ENCODE measurements at places on chromosomes 1 and 21. TPM values are rescaled to one million over a fixed set of nuclear protein-coding genes. Genes with fewer than 3 reads are reported as not detected.

KCNJ6 gene
- total RNA-seq = not detected

RNF187 gene
- total RNA-seq = 134 TPM

TSPAN1 gene
- total RNA-seq = 1.8 TPM

IL12RB2 gene
- not detected for total RNA-seq

HPDL gene
- total RNA-seq = 0.80 TPM

EXTL1 gene
- total RNA-seq = 8.7 TPM

RAB7B gene
- total RNA-seq = 5.2 TPM

CD5L gene
- total RNA-seq = not detected

RGSL1 gene
- not detected for total RNA-seq

DNA sequence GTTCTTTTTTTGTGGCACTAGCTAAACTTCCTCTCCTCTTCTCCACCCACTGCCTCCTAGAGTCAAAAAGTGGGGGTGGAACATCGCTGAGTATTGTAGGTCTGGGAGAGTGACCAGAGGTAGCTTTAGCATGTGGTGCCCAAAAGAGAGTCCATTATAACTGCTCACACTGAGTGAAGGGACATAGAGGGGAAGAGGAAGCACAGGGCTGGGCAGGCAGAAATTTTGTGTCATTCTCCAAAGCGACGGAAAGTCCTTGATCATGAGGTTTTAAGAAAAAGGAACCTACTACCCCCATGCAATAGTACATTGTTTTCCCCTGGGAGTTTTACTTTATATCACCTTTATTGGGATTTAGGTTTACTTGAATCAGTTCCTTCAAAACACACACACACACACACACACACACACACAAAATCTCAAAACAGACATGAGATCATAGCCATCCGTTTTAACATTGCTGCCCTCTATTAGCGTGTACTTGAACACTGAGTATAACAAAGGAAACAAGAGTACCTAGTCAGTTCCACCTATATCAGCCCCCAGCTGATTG, 4.1 kb downstream of the CD84 start:
- no peaks in the 10 kb centered on the region for H3K27me3 ChIP-seq
- no peak overlapping the region for H3K4me3 ChIP-seq
- no peaks in the 10 kb centered on the region for H3K36me3 ChIP-seq
- no peak for DNase-seq
- H3K4me1 ChIP-seq = no peaks in the 10 kb centered on the region

DNA sequence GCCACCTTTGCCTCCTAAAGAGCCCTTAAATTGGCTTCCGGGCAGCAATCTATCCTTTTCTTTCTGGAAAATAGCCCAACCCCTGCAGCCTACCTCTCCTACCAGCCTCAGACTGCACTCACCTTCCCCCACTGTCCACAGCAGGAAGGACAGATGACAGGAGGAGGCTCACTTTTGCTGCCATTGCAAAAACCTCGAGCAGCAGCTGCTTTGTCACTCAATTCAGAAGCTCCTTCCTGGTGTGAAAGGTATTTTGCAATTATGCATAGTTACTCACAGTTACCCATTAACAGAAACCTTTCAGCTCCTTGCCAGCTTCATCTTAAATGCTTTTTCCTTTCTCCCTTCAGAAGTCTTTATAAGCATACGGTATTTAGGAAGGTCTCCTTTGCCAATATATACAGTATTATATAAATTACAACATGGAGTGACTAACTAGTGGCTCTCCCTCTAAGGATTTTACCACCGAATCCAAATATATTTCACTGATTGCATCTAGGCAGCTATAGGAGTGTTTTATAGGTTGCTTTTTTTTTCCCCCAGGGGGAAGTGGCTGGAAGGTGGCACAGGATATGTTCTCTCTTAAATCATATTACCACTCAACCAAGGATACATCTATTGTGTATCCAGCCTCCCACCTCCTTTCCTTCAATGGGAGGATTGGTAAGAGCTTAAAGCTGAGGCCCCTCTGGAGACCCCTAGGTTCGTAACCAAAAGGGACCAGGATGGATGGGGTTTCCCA, 142.1 kb upstream of the IPO9 start:
- H3K36me3 ChIP-seq = no peaks in the 10 kb centered on the region
- H3K4me1 ChIP-seq = peaks cover 42% of the 10 kb centered on the region
- DNase-seq = no peak
- H3K27me3 ChIP-seq = peaks cover 1% of the 10 kb centered on the region
- no peak overlapping the region for H3K4me3 ChIP-seq

GRCh38 chr21:17370263-17370662, 142.6 kb upstream of the CXADR start:
- peaks cover 2% of the 10 kb centered on the region for H3K27me3 ChIP-seq
- H3K36me3 ChIP-seq = no peaks in the 10 kb centered on the region
- H3K27ac ChIP-seq = no peak overlapping the region
- H3K4me1 ChIP-seq = peaks cover 23% of the 10 kb centered on the region

DNA sequence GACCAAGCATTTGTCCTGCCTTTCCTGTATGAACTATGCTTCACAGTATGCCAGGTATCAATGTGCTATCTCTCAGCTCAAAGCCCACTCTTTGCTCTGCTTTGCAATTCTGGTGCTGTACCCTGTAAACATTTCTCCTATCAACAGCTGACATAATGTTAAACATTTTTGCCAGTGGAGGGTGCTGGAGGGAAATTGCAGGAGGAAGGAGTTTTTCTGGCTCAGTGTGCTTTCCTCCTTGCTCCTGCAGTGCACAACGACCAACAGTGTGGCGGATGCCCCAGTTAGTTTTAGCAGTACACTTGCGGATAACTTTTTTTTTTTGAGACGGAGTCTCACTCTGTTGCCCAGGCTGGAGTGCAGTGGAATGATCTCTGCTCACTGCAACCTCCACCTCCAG, 67.1 kb upstream of the PTGFRN start:
- DNase-seq = no peak
- H3K4me1 ChIP-seq = peaks cover 7% of the 10 kb centered on the region
- peaks cover 10% of the 10 kb centered on the region for H3K27me3 ChIP-seq
- no peaks in the 10 kb centered on the region for H3K36me3 ChIP-seq

- peak overlapping the region; percentile 84 for H3K27ac ChIP-seq
- H3K4me1 ChIP-seq = peaks cover 50% of the 10 kb centered on the region
- DNase-seq = no peak
- H3K4me3 ChIP-seq = peak overlapping the region; percentile 93
- peaks cover 6% of the 10 kb centered on the region for H3K27me3 ChIP-seq
Observed at GRCh38 chr1:15684468-15685291, 560 bp downstream of the PLEKHM2 start.

DNA sequence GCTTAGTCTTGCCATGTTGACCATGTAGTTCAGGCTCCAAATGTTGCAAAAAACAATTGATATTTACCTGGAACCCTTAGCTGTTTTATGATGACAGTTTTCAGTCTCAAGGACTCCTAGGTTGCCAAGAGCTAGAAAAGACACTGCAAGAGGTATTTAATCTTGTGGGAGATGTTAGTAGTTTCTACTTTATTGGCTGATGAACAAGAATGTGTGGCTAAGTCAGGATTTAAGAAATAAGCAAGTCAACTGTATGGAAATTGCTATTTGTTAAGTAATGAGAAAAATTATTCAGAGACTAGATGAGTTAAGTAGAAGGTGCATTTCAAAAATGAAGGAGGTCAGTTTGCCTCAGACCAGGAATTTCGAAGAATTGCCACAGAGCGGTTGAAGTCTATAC, 639.7 kb upstream of the USP24 start:
- DNase-seq = peak; percentile 17
- no peaks in the 10 kb centered on the region for H3K36me3 ChIP-seq
- peaks cover 8% of the 10 kb centered on the region for H3K4me1 ChIP-seq
- no peak overlapping the region for H3K27ac ChIP-seq
- no peak overlapping the region for H3K4me3 ChIP-seq

GRCh38 chr1:56921479-56921878, 44.3 kb downstream of the C8B start:
- peaks cover 22% of the 10 kb centered on the region for H3K4me1 ChIP-seq
- no peaks in the 10 kb centered on the region for H3K36me3 ChIP-seq
- no peak overlapping the region for H3K27ac ChIP-seq
- no peak overlapping the region for H3K4me3 ChIP-seq
- no peak for DNase-seq
- H3K27me3 ChIP-seq = no peaks in the 10 kb centered on the region

GRCh38 chr1:54710434-54710833, 5.2 kb upstream of the TTC4 start:
- no peaks in the 10 kb centered on the region for H3K36me3 ChIP-seq
- H3K27ac ChIP-seq = no peak overlapping the region
- H3K4me1 ChIP-seq = peaks cover 10% of the 10 kb centered on the region
- no peak for DNase-seq

GRCh38 chr1:173496757-173497320, 19.7 kb downstream of the PRDX6 start:
- DNase-seq = no peak
- H3K36me3 ChIP-seq = no peaks in the 10 kb centered on the region
- H3K4me3 ChIP-seq = no peak overlapping the region
- H3K27ac ChIP-seq = no peak overlapping the region

DNA sequence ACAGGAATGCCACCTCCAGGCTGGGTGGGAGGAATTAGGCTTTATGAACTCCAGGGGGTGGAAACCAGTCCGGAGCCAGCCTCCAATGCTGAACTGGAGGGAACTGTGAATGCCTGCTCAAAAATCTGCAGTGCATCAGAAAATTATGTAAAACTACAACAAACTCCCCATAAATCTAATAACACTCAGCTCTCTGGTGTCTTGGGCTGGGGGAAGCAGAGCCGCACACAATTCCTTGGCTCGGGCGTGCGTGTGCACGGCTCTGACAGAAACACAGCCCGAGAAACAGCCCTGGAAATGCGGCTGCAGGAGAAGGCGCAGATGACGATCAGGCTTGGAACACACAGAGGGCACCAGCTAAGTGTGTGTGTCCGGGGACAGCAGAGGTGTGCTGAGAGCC, 127.6 kb upstream of the VAMP3 start:
- no peak overlapping the region for H3K27ac ChIP-seq
- DNase-seq = no peak
- H3K36me3 ChIP-seq = no peaks in the 10 kb centered on the region
- peaks cover 9% of the 10 kb centered on the region for H3K4me1 ChIP-seq
- H3K27me3 ChIP-seq = peaks cover 9% of the 10 kb centered on the region
- no peak overlapping the region for H3K4me3 ChIP-seq

DNA sequence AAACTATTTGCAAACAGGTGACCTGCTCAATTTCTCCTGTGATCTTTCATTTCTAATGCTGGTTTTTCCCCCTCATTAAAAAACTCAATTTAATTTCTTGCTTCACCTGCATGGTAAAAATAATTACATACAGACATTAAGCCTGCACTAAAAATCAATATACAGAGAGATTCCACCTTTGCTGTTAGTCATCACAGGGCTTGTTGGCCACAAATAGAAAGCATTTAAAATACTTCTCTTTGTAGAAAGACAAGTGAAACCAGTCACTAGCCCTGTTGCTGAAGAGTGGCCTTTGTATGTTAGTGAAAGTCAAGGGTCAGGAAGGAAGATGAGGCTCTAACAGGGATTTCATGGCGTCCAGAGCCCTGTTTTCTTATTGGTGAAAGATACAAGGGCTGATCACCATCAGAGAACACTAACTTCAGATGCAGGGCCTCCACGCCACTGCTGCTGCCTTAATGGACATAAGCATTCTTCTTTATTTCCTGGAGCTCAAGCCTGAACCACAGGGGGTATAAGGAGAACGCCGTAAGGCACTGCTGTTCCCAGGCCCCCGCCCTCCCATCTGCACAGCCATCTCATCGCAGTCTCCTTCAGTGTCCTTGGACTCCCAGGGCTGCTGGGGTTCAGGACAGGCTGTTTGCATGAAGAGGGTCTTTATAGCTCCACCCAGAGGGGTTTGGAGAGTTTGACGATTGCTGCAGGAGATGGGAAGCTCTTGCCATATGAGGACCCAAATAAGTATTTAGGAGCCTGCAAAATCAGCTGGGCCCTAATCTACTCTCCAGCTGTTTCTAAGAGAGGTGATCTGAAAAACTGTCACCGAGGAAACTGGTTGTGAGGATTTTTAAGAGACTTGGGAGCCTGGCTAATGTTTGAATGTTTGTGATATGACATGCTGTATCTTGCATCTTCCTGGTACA, 117.3 kb upstream of the IRF2BP2 start:
- H3K27me3 ChIP-seq = no peaks in the 10 kb centered on the region
- no peak for DNase-seq
- H3K36me3 ChIP-seq = no peaks in the 10 kb centered on the region
- H3K4me1 ChIP-seq = peaks cover 96% of the 10 kb centered on the region

GRCh38 chr1:115164484-115164883, 75.2 kb upstream of the TSPAN2 start:
- DNase-seq = no peak
- no peak overlapping the region for H3K27ac ChIP-seq
- peaks cover 30% of the 10 kb centered on the region for H3K36me3 ChIP-seq
- H3K4me3 ChIP-seq = no peak overlapping the region
- H3K4me1 ChIP-seq = peaks cover 63% of the 10 kb centered on the region
- H3K27me3 ChIP-seq = no peaks in the 10 kb centered on the region

DNA sequence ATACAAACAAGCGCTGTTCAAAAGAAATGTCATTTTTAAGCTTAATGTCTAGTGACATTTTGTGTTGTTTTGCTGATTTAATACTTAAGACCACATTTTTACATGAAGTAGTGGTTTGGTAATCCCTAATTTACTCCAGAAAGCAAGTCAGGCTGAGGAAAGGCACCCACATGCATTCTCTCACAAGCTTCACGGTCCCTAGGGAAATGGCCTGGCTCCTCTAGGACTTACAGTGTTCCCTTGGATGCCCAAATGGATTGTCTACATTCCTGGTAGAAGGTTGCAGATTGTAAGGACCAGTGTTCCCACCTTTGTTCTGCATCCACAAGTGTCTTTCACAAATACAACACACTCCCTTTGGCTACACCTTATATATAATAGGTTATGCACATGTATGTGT, 9.5 kb downstream of the GPSM2 start:
- H3K4me3 ChIP-seq = no peak overlapping the region
- no peak for DNase-seq
- H3K4me1 ChIP-seq = peaks cover 34% of the 10 kb centered on the region
- H3K27ac ChIP-seq = no peak overlapping the region
- H3K36me3 ChIP-seq = no peaks in the 10 kb centered on the region
- H3K27me3 ChIP-seq = no peaks in the 10 kb centered on the region

Data from HFFc6 (cell line).